ENCODE measurements at places on chromosomes 11 and 22.
A peak's percentile ranks its signal among the peaks of the same experiment; 100 is the strongest.

GRCh38 chr22:17343766-17344165, 25.5 kb upstream of the CECR2 start:
- DNase-seq: no peak

DNA sequence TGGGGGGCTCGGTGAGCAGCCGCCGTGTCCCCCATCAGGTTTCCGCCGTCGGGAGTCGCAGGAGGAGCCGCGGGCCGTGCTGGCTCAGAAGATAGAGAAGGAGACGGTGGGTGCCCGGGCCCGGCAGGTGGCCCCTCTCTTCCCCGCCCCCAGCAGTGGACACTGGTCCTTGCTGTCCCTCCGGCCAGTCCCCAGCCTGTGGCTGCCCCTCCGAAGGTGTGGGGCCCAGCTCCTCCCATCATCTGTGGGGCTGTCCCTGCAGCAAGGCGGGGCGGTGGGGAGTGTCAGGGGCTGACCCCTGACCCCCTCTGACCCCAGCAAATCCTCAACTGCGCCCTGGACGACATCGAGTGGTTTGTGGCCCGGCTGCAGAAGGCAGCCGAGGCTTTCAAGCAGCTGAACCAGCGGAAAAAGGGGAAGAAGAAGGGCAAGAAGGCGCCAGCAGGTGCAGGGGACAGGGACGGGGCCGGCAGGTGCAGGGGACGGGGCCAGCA, 15.3 kb downstream of the EPS8L2 start:
- DNase-seq: no peak

DNA sequence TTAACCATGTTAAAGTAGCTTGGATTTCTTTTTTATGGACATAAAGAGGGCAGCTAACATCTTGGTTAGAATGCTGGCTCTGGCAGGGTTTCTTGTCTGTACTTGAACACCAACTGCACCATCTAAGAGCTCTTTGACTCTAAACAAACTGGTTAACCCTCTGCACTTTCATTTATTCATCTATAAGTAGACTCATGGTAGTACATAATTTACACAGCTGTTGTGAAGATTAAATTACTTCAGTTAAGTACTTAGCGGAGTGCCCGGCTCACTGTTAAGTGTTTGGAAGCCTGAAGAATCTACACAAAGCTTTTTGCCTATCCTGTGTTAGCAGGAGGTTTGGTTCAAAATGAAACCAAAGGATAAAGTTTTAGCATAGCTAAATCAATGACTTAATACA, 846.2 kb upstream of the API5 start:
- DNase-seq: peak; percentile 96

DNA sequence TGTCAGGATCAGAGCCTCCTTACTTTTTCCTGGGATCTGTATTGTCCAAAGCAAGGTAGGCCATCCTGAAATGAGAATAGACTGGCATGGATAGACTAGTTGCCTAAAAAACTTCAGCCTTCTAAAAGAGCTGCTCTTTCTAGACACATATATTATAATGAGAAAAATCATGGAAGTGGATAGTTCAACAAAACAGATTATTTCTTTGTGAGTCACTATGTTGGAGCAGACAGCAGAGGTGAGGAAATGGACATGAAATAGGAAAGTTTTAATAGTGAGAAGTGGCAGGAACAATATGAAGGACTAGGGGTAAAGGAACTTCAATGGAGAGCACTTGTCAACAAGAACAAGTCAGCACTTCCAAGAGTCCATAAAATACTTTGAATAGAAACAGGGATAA, 101.9 kb upstream of the ANO3 start:
- DNase-seq: no peak

Measured in NCI-H1105 (cell line).